ENCODE measurements at places on chromosomes 4 and X. TPM values are rescaled to one million over a fixed set of nuclear protein-coding genes. Genes with fewer than 3 reads are reported as not detected.

DNA sequence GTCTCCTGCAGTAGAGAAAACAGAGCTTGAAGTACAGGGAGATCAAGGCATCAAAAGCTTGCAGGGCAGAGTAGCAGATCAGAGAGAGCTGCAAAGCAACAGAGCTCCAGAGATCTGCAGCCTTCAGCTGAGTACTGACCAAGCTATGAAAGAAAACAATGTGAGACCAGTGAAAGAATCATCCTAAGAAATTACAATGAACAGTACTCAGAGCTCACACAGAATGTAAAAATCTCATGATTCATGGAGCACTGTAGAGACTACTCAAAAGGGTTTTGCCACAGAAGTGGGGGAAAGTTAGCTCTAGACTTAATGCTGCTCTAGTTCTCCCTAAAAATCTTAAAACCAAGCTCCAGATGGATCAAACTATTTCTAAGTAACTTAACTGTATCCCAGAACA is 80.0 kb upstream of the MAB21L2 start:
- no peak for DNase-seq

DNA sequence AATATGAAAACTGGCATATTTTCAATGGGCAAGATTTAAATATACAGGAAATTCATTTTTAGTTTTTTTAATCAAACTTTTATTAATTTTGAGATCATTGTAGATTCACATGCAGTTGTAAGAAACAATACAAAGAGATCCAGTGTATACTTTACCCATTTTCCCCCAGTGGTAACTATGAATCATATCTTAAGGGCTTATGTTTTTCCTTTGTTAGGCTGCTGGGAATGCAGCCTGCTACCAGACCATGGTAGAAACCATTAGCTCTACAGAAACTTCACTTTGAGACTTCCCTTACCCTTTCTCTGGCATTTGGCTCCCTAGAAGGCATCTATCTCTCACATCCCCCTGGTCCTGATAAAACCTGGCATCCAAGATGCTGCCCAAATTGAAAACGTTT is 147.6 kb upstream of the EOLA2 start:
- DNase-seq, result no peak

- DNase-seq, result no peak
Observed at GRCh38 chr4:41258783-41259182, 2.1 kb downstream of the UCHL1 start.

- DNase-seq, result no peak
Observed at GRCh38 chr4:37138019-37138653, 106.4 kb upstream of the NWD2 start.

- no peak for DNase-seq
Observed at GRCh38 chrX:149198980-149199732, 305.9 kb downstream of the IDS start.

GRCh38 chr4:174580597-174580996 is 58.3 kb upstream of the HPGD start:
- no peak for DNase-seq

DNA sequence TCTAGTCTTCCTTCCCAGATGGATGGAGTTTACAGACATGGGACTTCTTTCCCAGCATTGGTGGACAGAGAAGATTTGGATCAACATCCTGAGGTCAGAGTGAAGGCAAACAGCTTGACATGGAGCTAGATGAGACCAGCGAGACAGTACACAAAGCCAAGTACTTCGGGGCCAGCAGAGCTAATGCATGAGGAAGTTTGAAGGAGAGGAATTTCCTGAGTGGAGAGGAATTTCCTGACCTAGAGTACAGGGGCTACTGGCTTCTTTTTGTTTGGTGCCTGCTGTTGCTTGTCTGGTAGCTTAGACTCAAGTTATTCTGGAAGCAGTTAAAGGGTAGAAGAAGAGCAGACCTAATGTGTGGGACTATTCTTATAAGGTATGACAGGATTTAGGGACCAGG is 69.1 kb upstream of the EOLA2 start:
- DNase-seq, result no peak

GRCh38 chr4:185657183-185657582 is 121.9 kb upstream of the PDLIM3 start:
- DNase-seq, result no peak

DNA sequence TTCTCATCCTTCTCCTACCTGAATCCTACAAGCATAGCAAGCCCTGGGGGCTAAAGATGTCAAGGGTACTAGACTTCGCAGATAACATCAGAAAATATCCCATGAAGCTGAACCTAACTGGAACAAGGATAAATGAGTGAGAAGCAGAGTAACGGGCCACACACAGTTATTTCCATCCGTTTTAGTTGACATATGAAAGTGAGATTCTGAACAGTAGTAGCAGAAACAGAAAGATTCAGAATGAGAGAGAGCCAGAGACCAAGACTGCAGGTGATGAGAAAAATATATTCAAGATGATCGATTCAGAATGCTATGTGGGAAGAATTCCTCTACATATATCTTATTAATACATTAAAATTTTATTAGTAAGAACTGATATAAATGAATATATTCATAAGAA is 165.1 kb downstream of the TSPAN5 start:
- no peak for DNase-seq

- no peak for DNase-seq
Observed at GRCh38 chr4:182294451-182294850, 51.2 kb downstream of the TENM3 start.

- no peak for DNase-seq
Observed at GRCh38 chr4:172996571-172997216, 171.9 kb upstream of the GALNT7 start.

DNA sequence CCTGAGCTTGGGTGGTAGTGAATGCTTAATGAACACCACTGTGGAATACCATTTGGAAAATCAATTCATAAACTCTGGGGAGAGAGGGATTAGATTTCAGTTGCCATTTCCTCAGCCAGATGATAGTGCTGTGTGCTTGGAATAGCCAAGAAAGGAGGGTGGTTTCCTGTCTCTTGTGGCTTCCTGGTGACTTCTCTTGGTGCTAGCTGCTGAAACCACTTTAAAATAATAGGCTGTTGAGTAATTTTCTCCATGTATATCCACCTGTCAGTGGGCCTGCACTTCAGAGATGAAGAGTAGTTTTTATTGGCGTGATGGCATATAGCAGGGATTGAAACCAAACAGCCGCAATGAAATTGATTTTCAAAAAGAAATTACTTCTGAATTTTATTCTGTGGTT is 11.8 kb downstream of the EDA start:
- DNase-seq, result no peak

DNA sequence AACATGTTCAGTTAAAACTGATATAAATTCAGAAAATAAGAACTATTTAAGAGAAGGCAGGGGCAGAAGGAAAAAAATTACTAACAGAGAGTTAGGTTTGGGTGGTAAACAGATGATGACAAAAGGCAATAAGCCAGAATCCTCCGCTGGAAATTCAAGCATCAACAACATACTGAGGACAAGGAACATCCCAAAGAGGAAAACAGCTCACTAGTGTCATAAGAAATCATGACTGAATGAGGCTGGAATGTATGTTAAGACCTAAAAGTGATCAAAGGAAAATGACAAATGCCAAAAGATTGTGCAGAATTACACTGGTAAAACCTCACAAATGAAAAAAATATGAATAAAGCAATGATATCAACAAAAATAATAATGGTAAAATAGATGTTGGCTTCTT is 88.4 kb downstream of the WDFY3 start:
- no peak for DNase-seq

DNA sequence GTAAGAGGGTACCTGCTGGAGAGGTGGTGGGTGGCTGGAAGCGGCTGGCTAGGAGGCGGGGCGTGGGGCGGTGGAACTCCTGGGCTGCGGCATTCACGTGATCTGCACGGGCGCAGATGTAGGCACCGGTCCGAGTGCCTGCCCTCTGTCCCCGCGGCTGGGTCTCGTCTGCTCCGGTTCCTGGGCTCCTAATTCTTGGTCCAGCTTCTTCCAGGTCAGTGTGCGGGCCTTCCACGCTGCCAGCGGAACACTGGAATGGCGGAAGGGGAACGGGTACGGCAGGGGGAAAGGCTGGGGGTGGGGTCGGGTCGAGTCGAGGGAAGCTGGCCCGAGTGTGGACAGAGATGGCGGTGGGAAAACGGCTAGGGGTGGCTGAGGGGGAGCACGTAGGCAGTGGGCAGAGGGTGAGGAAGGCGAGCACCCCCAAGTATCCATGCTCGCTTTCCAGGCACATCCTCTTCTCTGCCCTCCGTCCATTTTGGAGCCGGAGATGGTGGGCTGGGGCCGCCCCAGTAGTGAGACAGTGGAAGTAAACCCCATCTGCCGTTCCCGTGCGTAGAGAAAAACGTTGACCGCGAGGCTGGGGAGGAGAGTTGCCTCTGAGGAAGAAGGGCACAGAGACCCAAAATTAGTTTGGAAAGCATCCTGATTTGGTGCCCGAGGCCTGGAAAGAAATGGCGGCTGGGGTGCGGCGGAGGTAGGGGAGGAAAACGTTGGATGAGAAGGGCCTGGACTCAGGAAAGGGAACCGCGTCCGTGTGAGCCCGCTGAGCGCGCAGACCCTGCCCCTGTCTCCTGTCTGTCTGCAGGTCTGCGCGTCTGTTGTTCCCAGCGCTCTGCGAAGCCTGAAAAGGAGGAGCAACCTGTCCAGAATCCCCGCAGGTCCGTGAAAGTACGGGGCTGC is at the start of gene TCEAL4:
TCEAL4 (plus strand) TSS at position 105 of the 903 bp plus-strand sequence. CDS start 1,161 bp downstream, outside the sequence.
- no peak for DNase-seq

GRCh38 chr4:87093443-87094123 is 126.8 kb downstream of the KLHL8 start:
- DNase-seq, result peak; percentile 22

DNA sequence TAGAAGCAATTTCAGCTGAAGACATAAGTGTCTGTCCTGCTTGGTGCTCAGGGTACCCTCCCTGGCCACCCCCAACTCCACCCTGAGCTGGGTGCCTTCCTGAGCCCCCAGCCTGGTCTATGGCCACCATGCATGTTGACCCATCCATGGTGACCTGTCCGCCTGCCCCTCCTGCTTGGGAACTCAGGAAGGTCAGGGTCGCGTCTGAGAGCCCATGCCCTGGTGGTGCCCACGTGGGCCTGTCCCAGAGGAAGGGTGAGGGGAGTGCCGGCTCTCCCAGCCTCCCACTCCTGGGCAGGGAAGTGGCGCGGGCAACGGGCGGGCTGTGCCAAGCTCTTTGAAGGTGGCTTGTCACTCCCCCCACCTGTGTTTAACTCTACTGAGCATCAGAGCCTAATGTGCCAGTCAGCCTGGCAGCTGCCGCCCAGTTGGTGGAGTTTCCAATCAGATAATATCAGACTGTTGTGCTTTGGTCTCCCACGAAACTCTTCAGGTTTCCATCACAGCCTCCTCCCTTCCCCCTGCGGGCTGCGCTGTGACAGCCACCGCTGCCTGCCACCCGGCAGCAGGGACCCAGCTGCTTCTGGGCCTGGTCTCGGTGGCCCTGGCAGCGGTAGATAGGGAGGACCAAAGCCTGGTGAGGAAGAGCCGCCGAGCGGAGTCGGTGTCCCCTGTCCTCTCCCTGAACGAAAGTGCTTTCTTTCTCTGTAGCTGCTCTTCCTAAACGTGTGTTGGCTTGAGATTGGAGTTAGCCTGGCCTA is 4.8 kb downstream of the SH3BP2 start:
- DNase-seq, result peak; percentile 82

- no peak for DNase-seq
Observed at GRCh38 chrX:149682031-149682430, 29.8 kb upstream of the MAGEA11 start.

- no peak for DNase-seq
Observed at GRCh38 chrX:153761863-153762262, 2.2 kb upstream of the PLXNB3 start.

Gene GATA1
- total RNA-seq, result not detected

Gene CRLF2
- total RNA-seq, result 0.42 TPM

Gene FAM9C
- total RNA-seq, result not detected

Gene PDLIM5
- 23.0 TPM for total RNA-seq

Gene MAGEA11
- not detected for total RNA-seq

Gene TBC1D9
- 0.33 TPM for total RNA-seq

Gene SLC38A5
- 7.0 TPM for total RNA-seq

Gene BEND4
- total RNA-seq, result 0.11 TPM

Gene NAA10
- total RNA-seq, result 42.0 TPM

Data from CD4-positive, alpha-beta T cell (primary cell).